ENCODE measurements at places on chromosomes 1 and 21.
A peak's percentile ranks its signal among the peaks of the same experiment; 100 is the strongest.

- DNase-seq = no peak
These were observed 4.6 kb upstream of the FAM167B start for GRCh38 chr1:32242341-32242851.

DNA sequence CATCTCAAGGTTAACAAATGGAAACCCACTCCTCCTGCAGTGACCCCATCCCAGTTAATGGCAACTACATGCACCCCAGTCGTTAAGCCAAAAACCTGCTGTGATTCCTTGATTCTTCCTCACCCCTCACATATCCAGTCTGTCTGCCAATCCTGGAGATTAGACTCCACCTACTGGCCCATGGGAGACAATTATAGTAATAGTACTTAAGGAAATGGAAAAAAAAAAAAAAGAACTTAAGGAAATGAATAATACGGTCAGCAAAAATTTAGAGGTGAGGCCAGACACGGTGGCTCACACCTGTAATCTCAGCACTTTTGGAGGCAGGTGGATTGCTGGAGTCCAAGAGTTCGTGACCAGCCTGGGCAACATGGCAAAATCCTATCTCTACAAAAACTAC, 7.0 kb downstream of the NOL9 start:
- peak; percentile 36 for DNase-seq

GRCh38 chr1:160328184-160328583, 14.9 kb downstream of the COPA start:
- DNase-seq = no peak

DNA sequence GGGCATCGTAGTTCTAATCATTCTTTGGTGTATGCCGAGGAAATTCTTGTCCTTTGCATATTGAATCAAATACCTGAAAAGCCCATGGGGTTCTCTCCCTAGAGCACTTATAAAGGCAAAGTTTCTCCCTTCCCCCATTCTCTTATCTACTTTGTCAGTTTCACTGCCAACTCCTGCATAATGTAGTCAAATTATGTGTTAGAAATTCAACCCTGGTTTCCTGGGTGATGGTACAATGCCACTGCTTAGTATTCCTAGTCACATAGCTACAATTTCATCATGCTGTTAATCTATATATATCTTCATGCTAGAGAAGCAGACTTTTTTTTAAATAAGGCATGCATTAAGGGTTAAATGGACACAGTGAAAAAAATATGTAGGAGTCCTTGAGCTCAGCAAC, 119.0 kb downstream of the PDE4B start:
- no peak for DNase-seq

GRCh38 chr1:209657140-209657879, 5.1 kb upstream of the LAMB3 start:
- DNase-seq = peak; percentile 69

DNA sequence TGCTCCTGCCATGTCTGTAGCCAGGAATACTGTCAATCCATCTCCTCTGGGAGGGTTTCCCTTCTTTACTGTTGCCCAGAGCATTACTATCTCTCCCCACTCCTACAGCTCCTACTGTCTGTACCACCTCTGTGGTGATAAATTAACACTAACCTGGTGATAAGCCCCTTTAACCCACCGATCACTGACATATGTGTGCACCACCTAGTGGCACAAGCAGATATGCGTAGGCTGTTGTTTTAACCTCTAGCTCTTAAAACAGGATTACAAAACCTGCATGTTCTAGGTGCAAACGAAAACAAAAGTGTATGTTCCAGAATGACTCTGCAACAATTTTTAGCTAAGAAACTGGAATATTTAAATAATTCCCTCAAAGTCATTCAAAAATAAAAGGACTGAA, 93.9 kb upstream of the BEND5 start:
- peak; percentile 17 for DNase-seq

GRCh38 chr1:197771904-197772556, 3.2 kb downstream of the DENND1B start:
- DNase-seq = no peak

DNA sequence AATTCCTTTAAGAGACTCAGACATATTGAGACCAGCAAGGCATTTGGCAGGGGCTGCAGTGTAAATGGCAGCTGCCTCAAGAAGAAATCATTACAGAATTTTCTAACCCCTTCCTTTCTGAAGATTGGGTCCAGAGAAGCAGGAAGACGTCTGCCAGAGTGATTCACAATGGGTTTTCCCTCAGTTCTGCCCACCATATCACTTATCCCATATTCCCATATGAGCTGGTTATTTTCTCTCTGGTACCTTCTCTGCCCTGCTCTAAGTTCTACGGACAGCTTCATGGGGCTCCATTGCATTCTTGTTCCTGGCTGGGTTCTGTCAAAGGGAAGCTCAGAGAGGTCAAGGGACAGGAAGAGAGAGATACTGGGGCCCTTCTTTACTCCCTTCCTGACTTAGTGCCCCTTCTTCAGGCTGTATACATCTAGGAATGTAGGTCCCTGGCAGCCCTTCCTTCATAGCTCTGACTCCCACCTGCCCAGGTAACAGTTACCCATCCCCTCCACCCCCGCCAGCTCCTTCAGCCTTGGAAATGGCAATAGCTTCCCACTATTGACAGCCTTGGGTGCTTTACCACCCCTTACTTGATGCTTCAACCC, 420.6 kb upstream of the DAB1 start:
- no peak for DNase-seq

GRCh38 chr21:43816611-43817071, 27.3 kb downstream of the RRP1 start:
- no peak for DNase-seq
